EH (cell line): ENCODE measurements at places on chromosomes 16 and 17.

DNA sequence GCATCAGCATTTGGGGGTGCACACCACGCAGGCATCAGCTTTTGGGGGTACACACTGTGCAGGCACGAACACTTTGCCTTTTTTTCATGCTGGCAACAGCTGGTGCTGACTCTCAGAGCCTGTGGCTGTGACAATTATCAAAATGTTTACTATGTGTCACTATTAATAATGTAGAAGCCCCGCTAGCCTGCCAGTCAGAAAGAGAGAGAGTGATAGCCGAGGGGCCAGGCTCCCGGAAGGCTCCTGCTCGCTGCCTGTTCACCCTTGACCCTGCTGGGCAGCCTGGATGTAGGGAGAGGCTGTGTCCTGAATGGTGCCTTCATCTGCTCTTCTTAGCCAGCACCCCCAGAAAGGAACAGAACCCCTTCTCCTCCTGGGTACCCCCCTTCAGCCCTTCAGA, 61.9 kb downstream of the SDK2 start:
- no peak for DNase-seq

DNA sequence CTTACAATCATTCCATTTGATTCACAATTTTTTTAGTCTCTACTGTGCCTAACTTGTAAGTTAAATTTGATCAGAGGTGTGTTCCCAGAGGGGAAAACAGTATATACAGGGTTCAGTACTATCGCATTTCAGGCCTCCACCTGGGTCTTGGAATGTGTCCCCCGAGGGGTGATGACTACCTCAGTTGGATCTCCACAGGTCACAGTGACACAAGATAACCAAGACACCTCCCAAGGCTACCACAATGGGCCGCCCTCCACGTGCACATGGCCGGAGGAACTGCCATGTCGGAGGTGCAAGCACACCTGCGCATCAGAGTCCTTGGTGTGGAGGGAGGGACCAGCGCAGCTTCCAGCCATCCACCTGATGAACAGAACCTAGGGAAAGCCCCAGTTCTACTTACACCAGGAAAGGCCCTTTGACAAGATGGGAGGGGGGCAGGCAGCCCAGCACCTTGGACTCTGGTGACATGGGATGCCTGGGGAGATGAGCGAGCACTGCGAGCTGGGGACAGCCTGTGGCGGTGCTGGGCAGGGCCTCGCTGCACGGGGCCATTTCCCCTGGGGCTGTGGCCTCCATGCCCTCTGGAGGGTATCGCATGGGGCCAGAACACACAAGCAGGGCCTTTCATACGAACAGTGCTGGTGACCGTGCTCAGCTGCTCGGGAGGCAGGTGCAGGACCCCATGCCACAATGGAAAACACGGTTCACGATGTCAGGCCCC, 33.9 kb downstream of the PDIA2 start:
- DNase-seq = no peak

GRCh38 chr16:62940569-62940968, 904.3 kb upstream of the CDH8 start:
- DNase-seq = no peak

DNA sequence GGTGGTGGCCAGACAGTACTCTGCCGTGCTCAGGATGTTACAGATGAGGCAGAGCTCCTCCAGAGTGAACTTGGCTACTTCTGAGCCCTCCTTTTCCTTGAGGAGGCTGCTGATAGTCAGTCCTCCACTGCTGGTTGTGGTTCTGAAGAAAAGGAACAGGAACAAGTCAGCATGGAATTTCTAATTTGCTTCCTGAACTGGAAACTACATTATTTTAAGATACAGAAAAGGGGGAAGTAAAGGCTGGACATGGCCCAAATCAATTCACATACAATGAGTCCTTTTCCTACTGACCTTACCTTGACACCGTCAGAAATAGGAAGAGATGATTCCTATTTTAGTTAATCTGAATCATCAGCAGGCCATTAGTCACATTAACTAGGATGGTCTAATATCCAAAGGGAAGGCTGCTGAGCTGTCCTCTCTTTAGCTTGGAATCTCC, 154.2 kb downstream of the VPS53 start:
- DNase-seq = peak; percentile 79

- peak; percentile 60 for DNase-seq
These were observed 748 bp upstream of the CMTM3 start for GRCh38 chr16:66603537-66604375.

- no peak for DNase-seq
These were observed 71.1 kb upstream of the AMZ2 start for GRCh38 chr17:68176718-68177117.

DNA sequence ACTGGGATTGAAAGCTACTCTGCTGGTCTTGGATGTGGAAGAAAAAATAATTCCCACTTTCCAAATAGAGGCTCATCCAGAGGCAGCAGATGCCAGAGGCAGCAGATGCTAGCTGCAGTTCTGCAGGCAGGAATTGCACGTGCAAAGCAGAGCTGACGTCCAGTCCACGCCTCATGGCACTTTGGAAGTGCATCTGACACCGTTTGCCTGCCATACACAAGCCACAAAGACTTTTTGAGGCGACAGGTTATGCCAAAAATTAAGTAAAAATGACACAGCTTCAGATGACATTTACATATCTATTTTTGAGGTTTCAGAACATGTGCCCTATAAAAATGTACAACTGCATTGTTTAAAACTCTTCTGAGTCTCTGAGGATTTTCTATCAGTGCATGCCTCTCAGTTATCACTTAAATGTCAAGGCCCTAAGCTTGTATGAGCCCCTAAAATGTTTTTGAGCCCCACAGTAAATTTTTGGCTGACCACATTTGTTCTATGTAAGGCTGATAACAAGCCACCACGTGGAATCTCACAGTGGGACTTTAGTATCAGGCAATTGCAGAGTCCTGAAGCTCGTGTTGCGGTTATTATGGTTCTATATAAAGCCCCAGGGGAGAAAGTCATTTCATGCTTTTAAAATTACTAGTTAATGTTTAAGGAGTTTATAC, 239.2 kb downstream of the PRKCA start:
- peak; percentile 93 for DNase-seq

- no peak for DNase-seq
These were observed 45.9 kb downstream of the MAPT start for GRCh38 chr17:45940293-45940692.

DNA sequence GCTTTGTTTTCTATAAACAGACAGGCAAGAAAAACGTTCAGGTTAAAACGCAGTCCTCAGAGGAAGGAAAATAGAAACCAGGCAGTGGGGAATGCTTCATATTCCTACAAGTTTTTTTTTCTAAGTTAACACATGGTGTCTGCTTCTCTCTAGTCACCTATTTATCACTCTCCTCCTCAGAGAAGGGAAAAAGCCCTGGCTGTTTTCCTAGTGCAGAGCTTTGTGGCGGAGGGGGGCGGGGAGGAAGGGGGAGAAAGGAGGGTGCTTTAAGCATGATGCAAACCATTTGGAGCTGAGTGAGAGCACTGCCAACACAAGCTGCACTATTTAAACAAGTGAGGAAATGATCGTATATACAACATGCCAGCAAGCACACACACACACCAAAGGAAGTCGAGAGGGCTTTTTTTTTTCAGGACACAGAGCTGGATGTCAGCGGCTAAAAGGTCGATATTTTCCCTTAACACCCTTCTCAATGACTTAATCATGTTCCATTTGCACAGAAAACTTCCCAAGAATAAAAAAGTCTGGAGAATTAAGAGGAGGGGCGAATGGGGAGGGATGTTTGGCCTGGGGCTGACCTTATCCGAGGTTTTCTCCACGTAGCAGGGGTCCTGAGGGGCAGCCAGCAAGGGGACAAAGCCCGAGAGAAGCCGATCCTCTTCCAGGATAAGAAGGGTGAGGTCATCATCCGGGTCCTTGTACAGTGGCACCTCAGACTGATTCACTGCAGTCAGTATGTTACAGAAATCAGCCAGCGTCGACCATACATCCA, 117.4 kb downstream of the HIC1 start:
- peak; percentile 99 for DNase-seq
